ENCODE measurements at places on chromosomes 6 and 20.

DNA sequence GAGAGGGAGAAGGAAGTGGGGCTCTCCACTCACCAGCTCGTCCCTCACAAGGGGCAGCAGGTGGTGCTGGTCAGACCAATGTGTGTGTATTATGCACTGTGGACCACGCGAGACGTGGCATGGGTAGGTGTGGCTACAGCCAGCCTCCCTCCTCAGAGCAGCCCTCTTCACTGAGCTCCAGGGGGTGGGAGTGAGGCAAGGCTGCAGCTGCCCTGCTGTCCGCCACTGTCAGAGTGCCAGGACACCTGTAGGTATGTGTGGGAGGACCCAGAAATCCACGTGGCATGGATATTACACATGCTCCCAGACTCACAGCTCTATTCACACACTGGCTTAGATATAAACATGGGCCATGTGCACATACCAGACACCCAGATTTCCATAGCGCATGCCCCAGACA is 90.3 kb downstream of the VEGFA start:
- peak; percentile 39 for DNase-seq

- no peak for DNase-seq
Measured at GRCh38 chr6:134979142-134979541, 29.2 kb upstream of the ALDH8A1 start.

DNA sequence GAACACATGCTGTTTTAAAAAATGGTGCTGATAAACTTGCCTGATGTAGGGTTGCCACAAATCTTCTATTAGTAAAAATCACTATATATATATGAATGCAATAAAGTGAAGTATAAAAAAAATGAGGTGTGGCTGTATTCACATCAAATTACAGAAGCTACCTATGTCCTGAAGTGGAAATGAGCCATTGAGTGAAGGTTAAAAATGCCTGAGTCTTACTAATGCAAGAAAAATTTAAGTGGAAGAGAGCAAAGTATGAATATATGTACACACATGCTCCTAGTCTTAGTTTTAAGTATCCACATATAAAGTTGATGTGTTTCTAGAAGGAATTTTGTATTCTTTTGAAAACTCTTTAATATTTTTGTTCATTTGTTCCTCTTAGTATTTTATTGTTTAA is 808.3 kb upstream of the MAN1A1 start:
- DNase-seq, result no peak

DNA sequence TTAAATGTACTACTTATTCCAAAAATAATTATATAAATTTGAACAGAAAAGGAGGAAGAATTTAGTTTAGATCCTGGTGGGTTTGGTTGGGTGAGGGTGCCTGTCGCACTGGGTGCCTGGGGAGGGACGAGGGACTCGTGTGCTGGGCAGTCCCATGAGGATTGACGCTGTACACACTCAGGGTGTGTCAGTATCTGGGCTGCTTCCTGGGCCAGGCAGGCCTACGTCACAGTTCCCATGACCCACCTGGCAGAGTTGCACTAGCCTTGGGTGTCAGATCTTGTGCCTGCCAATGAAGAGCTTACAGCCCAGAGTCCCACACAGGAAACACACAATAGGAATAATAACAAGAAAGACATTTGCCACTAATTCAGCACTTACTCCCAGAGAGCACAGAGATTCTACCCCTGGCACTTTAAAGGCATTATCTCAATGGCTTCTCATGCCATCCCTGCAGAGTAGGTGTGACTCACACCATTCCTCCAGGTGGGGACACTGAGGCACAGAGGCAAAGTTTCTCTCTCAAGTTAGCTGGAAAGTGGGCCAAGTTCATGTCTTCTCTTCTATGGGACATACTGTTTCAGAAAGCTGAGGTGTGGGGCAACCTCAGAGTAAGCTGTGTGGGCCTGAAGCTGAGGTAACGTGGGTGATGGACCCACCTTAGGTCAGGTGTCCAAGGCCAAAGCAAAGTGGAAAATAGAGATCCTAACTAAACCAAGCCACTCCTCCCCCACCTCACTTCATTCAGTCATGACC is 1.3 kb upstream of the SDCBP2 start:
- DNase-seq, result no peak

GRCh38 chr6:106126482-106126881 is 40.3 kb downstream of the PRDM1 start:
- no peak for DNase-seq

Measured in NCI-H345 (cell line).